ENCODE measurements at places on chromosomes 12 and 14.
A peak's percentile ranks its signal among the peaks of the same experiment; 100 is the strongest.

DNA sequence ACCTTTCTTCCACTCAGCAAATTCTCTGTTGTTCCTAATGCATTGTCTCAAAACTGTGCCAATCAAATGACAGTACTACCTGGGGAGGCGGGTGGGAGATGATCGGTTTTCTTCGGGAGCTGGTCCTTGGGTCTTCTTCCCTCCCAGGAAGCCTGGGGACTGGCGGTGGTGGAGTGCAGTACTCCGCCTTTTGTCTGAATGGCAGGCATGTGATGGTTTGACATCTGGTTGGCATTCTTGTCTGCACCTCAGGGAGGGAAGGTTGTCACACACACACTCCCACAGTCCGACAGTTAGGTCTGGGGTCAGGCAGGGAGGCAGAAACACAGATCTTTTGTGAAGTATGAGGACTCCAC lies 114.8 kb downstream of the SNAPC1 start:
- no peak for DNase-seq

GRCh38 chr12:86727160-86727559 lies 471.0 kb upstream of the MGAT4C start:
- peak; percentile 78 for DNase-seq

DNA sequence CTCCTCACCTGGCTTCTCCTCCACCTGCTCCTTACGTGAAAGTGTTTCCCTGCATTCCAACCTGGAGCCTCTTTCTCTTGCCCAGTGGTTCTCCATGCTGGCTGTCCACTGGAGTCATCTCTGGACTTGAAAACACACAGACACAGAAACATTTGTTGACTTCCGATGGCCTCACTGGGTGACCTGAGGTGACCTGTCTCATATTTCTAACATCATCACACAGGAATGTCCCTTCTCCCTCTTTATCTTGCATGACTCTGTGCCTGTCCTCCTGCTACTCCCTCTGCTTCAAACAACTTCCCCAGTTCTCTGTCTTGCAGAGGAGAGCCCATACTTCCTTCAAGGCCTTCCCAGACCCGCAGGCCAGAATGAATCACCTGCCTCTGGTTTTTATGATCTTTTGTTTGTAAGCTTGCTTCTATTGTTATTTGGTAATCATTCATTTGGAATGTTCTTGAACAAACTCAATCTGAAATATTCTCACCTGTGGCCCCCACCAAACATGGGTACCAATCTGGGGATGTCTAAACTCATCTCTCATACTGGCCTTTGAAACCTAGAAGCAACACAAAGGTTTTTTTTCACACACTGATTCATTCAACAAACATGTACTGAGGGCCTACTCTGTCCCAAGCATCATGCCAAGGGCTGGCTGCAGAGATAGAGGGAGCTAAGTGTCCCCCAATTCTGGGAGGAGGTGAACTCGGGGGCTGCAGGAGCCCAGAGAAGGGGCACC lies 9.7 kb upstream of the RIN3 start:
- peak; percentile 80 for DNase-seq

DNA sequence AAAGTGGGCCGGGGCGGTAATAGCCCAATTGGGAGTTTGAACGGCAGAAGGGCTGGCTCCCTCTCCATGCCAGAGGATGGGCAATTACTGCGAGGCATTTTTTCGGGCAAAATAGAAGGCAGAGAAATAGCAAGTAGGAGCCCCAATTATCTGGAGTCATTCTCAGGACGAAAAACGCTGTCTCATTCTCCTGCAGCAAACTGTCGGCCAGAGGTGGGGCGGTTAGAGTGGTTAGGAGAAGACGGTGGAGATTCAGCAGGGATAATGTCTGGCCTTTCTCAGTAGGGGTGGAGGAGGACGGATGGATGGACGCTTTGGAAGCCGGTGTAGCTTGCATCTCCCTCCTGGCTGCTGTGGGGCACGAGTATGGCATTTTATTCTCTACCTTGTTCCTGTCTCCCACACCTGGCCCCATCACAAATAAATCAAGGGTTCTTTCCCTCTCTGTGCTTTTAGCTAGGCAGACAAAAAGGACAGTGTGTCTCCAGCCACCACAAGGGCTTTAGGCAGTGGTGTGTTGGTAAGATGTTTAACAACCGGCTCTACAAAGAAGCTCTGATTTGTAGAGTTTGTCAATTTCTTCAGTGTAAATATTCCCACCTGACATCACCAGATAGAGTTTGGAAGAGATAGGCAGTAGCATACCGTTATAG lies 140.5 kb upstream of the LHX5 start:
- DNase-seq, result no peak

- DNase-seq, result no peak
Observed at GRCh38 chr12:15143467-15143866, 77.8 kb downstream of the RERG start.

DNA sequence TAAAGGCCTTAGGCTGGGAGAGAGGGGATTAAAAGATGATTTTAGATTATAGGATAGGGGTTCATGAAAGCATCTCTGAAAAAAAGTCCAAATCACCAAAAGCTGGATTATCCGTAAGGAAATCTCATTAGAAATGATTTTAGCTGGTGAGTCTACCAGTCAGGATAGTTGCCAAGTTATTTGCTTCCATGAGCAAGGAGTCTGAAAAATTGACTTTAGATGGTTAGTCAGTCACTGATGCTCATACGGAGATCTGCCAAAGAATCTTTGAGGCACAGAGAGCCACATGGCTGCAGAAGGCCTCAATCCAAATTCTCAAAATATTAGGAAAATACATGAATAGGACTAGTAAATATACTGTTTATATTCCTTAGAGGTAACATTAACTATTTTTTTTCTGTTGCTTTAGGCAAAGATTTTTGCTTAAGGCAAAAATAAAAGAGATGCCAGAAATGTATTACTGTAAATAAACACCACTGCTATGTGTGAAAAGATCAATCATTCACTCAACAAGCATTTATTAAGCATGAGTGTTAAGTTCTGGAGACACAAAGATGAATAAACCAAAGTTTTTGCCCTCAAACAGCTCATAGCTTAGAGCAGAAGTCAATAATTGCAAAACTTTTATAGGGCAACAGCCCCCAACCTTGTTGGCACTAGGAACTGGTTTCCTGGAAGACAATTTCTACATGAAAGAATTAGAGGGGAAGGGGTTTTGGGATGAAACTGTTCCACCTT lies 105.2 kb downstream of the BBS10 start:
- peak; percentile 54 for DNase-seq

GRCh38 chr12:122029620-122030423 lies 8.1 kb downstream of the BCL7A start:
- no peak for DNase-seq

DNA sequence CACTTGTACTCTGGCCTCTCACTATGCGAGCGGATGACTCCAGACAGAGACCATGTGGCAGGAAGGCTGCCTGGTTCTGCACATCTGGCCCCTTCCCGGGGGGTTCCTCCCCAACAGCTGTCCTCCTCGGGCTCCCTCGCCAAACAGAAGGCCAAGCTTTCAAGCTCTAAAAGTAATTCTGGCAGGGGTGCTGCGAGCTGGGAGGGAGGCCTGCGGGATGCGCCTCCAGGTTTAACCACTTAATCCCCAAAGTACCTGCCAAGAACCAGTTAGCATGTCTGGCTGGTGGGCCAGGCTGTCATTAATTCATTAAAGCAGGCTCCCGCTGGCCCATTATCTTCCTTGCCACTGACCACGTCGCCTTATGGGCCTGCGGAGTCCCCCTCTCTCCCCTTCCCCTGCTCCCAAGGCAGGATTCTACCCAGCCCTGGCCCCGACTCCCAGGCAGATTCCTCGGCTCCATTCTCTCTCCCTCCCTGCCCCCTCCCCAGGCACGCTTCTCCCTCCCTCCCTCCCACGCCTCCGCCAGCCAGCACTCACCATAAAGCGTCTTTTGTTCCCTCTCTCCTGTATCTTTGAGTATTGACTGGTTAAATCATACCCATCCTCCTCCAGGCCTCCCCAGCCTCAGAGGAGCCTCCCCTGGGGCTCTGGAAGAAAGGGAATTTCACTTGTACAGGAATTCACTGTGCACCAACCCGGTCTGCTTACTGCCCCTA lies 4.9 kb downstream of the HRK start:
- no peak for DNase-seq

- DNase-seq, result peak; percentile 57
Observed at GRCh38 chr12:94109160-94109559, 39.2 kb upstream of the PLXNC1 start.

DNA sequence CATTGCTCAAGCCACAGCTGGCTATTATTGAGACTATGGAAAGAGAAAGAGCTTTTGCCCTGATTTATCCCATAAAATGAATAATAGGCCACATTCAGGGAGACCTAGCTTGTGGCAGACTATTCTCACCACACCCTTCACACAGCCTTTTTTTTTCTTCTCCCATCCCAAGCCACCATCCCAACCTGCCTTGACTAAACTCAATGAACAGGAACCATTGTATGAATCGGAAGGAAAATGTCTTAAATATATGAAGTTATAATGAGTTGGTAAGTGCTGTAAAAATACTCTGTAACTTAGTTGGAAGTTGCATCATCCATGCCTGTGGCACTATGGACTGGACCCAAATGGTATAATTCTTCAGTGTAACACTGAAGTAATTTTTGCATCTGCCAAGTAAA lies 338.4 kb downstream of the RAD51B start:
- DNase-seq, result no peak

DNA sequence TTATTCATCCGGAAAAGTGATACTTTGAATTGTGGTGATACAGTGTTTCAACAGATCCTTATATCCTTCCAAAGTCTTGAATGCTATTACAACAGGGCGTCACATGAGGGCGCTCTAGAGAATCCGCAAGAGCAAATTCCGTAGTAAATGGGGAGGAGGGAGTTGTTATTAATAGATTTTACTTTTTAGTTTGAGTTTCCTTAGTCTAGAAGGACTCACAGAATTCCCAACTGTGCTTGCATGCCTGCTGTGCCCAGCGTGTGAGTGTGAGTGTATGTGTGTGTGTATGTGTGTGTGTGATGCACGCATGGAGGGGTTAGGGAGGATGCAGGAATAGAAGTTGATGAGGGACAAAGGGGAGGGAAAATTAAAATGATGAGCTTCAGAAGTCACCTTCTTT lies 375.3 kb downstream of the C12orf75 start:
- peak; percentile 23 for DNase-seq
